Activated CD4-positive, CD25-positive, alpha-beta regulatory T cell treated with anti-CD3 and anti-CD28 coated beads, Interleukin-2, amount 50 U/mL, for 72 hours (primary cell): ENCODE measurements at places on chromosomes 6 and 20.

DNA sequence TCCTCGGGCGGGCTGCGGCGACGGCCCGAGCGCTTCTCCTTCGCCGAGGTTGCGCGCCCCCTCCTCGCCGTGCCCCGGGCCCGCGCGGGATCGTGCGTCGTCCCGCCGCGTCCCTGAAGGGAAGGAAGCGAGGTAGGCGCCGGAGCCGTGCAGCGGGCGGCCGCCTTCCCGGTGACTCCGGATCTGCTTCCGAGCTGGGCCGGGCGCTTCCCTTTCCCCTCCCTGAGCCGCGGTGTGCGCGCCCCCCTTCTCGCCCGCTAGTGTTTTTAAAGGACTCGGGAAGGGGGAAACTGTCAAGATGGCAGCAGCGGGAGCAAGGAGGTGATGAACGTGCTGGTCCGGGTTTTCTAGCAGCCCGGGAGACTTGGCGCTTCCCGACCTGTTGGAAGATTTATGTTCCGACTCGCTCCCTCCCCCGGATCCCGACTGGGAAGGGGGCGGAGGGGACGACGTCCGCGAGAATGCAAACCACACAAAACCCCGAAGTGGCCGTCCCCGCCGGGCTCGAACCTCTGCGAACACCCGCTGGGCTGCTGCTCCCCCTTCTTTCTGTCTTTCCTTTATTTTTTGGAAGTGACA, 744 bp upstream of the FOXO3 start:
- DNase-seq, result no peak

- no peak for DNase-seq
These were observed 78.9 kb downstream of the SLC35F1 start for GRCh38 chr6:117985916-117986315.

GRCh38 chr20:63738687-63739129, 868 bp upstream of the SLC2A4RG start:
- DNase-seq, result no peak

DNA sequence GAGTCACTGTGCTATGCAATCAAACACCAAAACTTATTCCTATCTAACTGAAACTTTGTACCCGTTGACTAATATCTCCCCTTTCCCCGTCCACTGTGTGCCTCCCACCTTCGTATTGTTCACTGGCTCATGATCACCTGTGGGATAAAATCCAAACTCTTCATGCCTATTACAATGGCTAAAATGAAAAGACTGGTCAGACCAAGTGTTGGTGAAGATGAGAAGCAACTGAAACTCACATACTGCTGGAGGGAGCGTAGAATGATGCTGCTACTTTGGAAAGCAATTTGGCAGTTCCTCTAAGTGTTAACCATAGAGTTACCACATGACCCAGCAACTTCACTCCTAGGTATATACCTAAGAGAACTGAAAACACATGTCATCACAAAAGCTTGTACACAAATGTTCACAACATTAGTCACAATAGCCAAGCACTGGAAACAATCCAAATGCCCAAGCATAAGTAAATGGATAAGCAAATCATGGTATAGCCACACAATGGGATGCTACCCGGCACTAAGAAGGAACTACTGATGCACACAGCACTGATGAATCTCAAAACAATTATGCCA, 13.1 kb downstream of the RPS10 start:
- DNase-seq, result no peak

GRCh38 chr6:123515715-123516114, 121.0 kb downstream of the TRDN start:
- no peak for DNase-seq

DNA sequence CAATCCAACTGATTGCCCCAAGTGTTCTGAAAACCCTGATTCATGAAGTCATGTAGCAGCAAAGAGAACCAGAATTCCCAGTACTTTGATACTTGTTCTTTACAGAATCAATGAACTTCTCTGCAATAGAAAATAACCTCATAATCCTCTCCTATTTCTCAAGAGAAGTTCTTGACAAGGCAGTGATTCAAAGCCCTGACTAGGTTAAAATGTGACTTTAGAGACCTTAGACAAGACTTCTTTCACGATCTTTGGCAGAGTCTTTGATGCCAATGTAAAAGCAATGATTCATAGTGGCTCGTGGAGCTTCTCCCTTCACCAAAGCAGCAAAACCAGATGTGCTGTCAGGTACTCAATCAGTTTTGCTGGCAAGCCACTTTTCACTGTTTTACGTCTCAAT, 95.2 kb downstream of the CDK19 start:
- DNase-seq, result no peak

DNA sequence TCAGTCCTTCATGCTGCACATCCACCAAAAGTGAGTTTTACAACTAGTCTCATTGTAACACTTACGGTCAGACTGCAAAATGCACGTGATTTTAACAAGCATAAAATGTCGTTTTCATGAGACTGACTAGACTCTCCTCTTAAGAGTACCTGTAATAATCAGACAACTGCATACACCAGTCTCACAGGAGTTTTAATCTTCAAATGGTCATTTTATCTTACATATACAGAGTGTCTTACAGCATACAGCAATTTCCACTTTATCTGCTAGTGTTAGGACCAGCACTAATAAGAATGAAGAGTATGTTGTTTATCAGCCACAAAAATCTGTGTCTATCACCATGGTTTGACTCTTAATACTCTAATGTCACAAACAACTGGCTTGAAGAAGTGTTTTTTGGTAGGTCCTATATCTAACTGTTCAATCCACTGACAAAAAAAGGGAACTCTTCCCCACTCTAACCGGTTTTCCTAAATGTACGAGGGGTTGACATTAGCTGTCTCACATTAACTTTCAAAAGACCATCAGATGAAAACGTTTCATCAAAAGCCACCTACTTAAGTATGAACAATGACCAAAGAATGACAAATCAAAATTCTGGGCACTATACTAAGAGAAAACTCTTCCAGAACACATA, 1.5 kb upstream of the ASF1A start:
- no peak for DNase-seq

- no peak for DNase-seq
These were observed 19.8 kb upstream of the CDC5L start for GRCh38 chr6:44367681-44368080.

DNA sequence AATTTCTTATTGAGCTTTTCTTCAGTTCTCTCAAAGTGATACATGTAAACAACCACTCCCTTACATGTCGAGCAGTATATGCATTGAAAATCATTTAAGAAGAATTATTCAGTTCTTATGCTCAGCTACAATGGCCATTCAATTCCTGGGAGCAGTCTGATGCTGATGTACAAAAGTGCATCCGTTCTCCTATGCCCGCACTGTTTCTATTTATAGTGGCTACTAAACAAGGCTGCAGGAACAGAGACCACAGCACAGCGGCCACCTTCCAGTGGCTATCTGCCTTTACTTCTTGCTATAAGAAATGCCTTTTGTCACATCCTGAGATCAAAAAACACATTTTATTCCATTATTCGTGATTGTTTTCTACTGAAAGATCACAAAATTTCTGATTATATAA, 82.2 kb downstream of the FHL5 start:
- no peak for DNase-seq
